CD14-positive monocyte (primary cell): ENCODE measurements at places on chromosomes 3 and 15. TPM values are rescaled to one million over a fixed set of nuclear protein-coding genes. Genes with fewer than 3 reads are reported as not detected.

- H3K36me3 ChIP-seq = no peaks in the 10 kb centered on the region
- no peak overlapping the region for H3K27ac ChIP-seq
- peaks cover 14% of the 10 kb centered on the region for H3K4me1 ChIP-seq
- no peaks in the 10 kb centered on the region for H3K27me3 ChIP-seq
Observed at GRCh38 chr3:23333633-23334032, 130.5 kb downstream of the UBE2E2 start.

DNA sequence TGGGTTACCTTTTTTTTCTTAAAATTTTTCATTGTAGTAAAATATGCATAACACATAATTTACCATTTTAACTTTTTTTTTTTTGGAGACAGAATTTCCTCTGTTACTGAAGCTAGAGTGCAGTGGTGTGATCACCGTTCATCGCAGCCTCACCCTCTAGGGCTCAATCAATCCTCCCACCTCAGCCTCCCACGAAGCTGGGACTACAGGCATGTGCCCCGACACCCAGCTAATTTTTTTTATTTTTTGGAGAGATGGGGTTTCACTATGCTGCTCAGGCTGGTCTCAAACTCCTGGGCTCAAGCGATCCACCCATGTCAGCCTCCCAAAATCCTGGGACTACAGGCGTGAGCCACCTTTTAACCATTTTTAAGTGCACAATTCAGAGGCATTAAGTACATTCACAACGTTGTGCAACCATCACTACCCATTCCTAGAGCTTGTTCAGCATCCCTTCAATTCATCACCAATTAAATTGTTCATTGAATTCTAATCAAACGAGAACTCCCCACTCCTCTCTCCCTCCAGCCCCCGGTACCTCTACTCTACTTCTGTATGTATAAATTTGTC, 44.6 kb downstream of the BHLHE40 start:
- no peaks in the 10 kb centered on the region for H3K36me3 ChIP-seq
- DNase-seq = no peak
- H3K4me1 ChIP-seq = peaks cover 28% of the 10 kb centered on the region

The MYRIP gene
- polyA plus RNA-seq = not detected in 2 replicates

- no peak for DNase-seq
- no peaks in the 10 kb centered on the region for H3K4me1 ChIP-seq
- no peak overlapping the region for H3K27ac ChIP-seq
- H3K36me3 ChIP-seq = peaks cover 5% of the 10 kb centered on the region
- H3K4me3 ChIP-seq = no peak overlapping the region
Observed at GRCh38 chr3:193686665-193687483, 93.9 kb downstream of the OPA1 start.

- peak; percentile 88 for DNase-seq
- peaks cover 12% of the 10 kb centered on the region for H3K27me3 ChIP-seq
- no peaks in the 10 kb centered on the region for H3K36me3 ChIP-seq
- no peak overlapping the region for H3K4me3 ChIP-seq
- no peak overlapping the region for H3K27ac ChIP-seq
Observed at GRCh38 chr15:51121118-51121517, 26.4 kb upstream of the TNFAIP8L3 start.

GRCh38 chr3:55461896-55462295, 25.2 kb downstream of the WNT5A start:
- no peak for DNase-seq
- H3K27ac ChIP-seq = no peak overlapping the region
- no peaks in the 10 kb centered on the region for H3K36me3 ChIP-seq

DNA sequence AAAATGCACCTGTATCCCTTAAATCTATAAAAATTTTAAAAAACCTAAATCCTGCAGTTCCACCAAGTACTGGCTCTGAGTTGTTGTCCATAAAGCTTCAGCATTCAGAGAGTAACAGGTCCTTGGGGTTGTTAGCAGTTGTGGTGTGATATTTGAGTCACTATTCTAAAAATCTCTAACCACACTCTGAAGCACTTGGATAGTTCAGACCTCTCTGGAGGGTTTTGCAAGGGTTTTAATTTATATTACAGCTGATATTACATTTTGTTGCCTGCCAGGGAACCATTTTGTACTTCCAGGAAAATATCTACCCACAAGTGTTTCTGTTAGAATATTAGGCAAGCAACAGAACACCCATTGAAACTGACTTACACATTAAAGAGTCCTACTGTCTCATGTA, 255.6 kb downstream of the TBL1XR1 start:
- no peak overlapping the region for H3K27ac ChIP-seq
- no peaks in the 10 kb centered on the region for H3K4me1 ChIP-seq
- no peak for DNase-seq
- H3K36me3 ChIP-seq = no peaks in the 10 kb centered on the region
- H3K27me3 ChIP-seq = no peaks in the 10 kb centered on the region
- H3K4me3 ChIP-seq = no peak overlapping the region

- H3K4me1 ChIP-seq = peaks cover 34% of the 10 kb centered on the region
- peaks cover 2% of the 10 kb centered on the region for H3K36me3 ChIP-seq
- no peak for DNase-seq
- H3K27ac ChIP-seq = peak overlapping the region; percentile 95
Observed at GRCh38 chr15:55197362-55197705, 593 bp upstream of the RSL24D1 start.

GRCh38 chr15:48647962-48648361, 2.5 kb upstream of the FBN1 start:
- DNase-seq = no peak
- no peak overlapping the region for H3K27ac ChIP-seq
- H3K36me3 ChIP-seq = no peaks in the 10 kb centered on the region
- H3K27me3 ChIP-seq = peaks cover 42% of the 10 kb centered on the region
- no peak overlapping the region for H3K4me3 ChIP-seq

DNA sequence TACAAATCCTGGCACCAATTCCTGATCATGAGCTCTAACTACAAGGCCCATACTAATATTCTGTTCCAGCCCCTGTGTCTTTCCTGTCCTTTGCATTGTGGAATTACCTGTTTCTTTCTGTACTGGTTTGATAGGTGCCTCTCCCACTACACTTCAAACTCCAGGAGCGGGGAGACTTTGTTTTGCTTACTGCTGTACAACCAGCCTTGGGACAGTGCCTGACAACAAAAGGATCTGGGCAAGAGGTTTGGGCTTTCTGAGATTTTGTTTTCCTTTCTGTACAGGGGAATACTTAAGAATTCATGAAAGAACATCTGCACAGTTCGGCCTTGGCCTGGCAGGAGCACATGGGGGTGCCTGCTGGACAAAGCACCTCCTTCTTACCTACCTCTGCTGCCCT, 45.1 kb downstream of the ZDHHC3 start:
- no peaks in the 10 kb centered on the region for H3K4me1 ChIP-seq
- no peaks in the 10 kb centered on the region for H3K27me3 ChIP-seq
- H3K27ac ChIP-seq = no peak overlapping the region
- peaks cover 100% of the 10 kb centered on the region for H3K36me3 ChIP-seq
- no peak for DNase-seq

- no peaks in the 10 kb centered on the region for H3K27me3 ChIP-seq
- H3K36me3 ChIP-seq = peaks cover 32% of the 10 kb centered on the region
- peaks cover 28% of the 10 kb centered on the region for H3K4me1 ChIP-seq
- H3K27ac ChIP-seq = peak overlapping the region; percentile 86
- peak; percentile 67 for DNase-seq
Observed at GRCh38 chr3:119469418-119470189, 841 bp downstream of the POGLUT1 start.

The CNTN3 gene
- not detected in 2 replicates for polyA plus RNA-seq

The SATB1 gene
- 4.3 TPM for polyA plus RNA-seq

GRCh38 chr15:44713006-44713966, 2.0 kb downstream of the B2M start:
- H3K27ac ChIP-seq = peak overlapping the region; percentile 100
- peak; percentile 60 for DNase-seq
- H3K27me3 ChIP-seq = no peaks in the 10 kb centered on the region
- peaks cover 49% of the 10 kb centered on the region for H3K36me3 ChIP-seq

GRCh38 chr3:190941694-190942260, 79.3 kb upstream of the GMNC start:
- H3K27ac ChIP-seq = no peak overlapping the region
- H3K4me1 ChIP-seq = no peaks in the 10 kb centered on the region
- H3K27me3 ChIP-seq = no peaks in the 10 kb centered on the region
- no peak for DNase-seq
- no peaks in the 10 kb centered on the region for H3K36me3 ChIP-seq
- H3K4me3 ChIP-seq = no peak overlapping the region

DNA sequence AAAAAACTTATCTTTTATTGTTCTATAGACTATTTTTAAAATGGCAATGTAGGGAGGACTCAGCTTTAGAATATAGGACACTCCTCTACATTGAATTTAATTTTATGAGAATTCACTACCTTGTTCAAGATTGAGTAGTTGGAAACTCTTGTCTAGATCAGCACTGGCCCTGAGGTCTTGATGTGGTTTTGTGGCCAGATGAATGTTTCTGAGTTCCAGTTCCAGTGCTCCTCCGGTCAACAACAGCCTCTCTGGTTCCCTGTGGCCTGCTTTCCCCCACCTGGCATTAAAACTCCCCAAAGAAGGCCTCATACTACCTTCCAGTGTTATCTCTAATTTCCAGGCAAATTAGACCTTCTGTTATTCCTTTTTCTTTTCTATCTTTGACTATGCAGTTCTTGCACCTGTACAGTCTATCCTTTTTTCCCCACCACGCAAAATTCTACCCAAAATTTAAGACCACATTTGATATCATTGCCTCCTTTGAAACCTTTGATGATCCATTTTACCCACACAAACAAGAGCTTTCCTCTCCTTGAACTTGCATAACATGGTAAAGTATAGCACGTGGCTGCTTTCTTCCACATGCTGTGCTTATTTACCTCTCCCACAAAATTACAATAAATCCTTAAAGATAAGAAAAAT, 9.6 kb upstream of the ANP32A start:
- H3K4me1 ChIP-seq = peaks cover 20% of the 10 kb centered on the region
- H3K27ac ChIP-seq = no peak overlapping the region
- H3K27me3 ChIP-seq = no peaks in the 10 kb centered on the region
- no peaks in the 10 kb centered on the region for H3K36me3 ChIP-seq
- H3K4me3 ChIP-seq = no peak overlapping the region

DNA sequence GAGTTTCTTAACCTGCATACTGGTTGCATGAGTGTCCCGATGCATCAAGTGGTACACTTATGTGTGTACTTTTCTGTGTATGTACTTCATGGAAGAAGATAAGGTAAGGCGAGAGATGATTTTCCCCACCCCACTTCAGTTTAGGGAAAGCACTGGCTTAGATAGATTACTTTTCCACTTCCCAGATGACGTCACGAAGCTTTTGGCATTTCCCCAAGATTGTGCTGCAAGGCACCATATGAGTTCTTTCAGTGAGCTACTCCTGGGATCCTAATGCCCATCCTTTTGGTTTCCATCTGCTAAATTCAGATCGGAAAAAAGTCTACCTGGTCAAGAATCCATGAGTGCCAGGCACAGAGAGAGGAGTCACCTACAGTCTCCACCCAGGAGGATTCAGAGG, 4.5 kb downstream of the IL17RB start:
- no peaks in the 10 kb centered on the region for H3K36me3 ChIP-seq
- H3K4me3 ChIP-seq = no peak overlapping the region
- H3K4me1 ChIP-seq = peaks cover 8% of the 10 kb centered on the region
- no peak for DNase-seq
- H3K27ac ChIP-seq = no peak overlapping the region

The EPHA6 gene
- polyA plus RNA-seq = not detected in 2 replicates

DNA sequence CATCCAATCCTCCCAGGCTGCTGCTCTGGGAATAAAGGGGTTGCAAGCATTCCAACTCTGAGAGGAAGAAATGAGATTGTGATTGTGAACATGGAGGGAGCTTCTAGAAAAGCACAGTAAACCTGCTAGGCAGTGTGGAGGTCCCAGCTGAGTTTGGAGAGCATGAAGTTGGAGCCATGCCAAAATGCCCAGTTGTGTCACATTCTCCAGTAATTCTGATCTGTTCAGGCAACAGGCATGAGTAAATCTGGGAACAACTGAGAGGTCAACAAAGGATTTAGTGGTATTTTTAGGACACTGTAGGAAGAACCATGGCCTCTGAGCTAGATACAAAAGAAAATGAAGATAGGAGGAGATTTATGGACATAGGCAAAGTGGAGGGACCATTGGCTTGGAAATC, 74.7 kb downstream of the CYP19A1 start:
- H3K4me3 ChIP-seq = no peak overlapping the region
- peaks cover 20% of the 10 kb centered on the region for H3K27me3 ChIP-seq
- H3K4me1 ChIP-seq = peaks cover 47% of the 10 kb centered on the region
- no peak for DNase-seq
- H3K36me3 ChIP-seq = no peaks in the 10 kb centered on the region

GRCh38 chr3:186815435-186815834, 9.2 kb upstream of the RFC4 start:
- H3K27ac ChIP-seq = no peak overlapping the region
- peak; percentile 42 for DNase-seq
- H3K27me3 ChIP-seq = no peaks in the 10 kb centered on the region
- H3K36me3 ChIP-seq = no peaks in the 10 kb centered on the region

The RBPMS2 gene
- polyA plus RNA-seq = not detected in 2 replicates

DNA sequence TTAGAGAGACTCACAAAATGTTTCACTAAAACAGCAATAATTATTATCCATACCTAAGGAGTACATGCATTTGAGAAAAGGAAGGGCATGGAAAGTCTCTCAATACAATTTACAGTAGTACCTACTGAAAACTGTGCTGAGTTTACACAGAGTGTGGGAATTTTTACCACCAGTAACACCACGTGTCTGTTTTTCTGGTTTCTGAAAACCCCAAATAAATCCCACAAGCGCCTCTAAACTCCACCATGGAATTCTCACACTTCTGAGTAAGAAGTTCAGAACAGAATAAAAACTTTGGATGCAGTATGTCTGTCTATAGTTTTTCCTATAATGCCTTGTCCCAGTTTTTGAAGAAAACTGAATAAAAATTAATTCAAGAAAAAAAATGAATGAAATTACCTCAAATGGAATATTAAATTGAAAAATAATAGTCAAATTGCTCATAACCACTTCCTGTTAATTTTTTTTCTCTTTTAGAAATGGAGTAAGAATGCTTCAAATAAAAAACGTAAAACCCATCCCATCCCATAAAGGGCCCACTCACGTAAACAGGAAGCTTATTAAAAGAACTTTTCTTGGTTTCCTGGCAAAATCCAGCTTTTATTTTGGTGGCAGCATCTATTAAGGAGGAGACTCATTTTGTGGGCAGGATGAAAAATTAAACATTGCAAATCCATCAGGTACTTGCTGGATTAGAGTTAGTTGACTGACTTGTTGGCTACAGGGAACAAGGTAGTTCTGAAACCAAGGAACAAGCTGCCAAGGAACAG, 378.1 kb downstream of the TIGIT start:
- H3K4me1 ChIP-seq = no peaks in the 10 kb centered on the region
- H3K27me3 ChIP-seq = no peaks in the 10 kb centered on the region
- no peak for DNase-seq
- no peaks in the 10 kb centered on the region for H3K36me3 ChIP-seq
- H3K27ac ChIP-seq = no peak overlapping the region
- H3K4me3 ChIP-seq = no peak overlapping the region

GRCh38 chr15:69540622-69541021, 88.0 kb downstream of the RPLP1 start:
- no peaks in the 10 kb centered on the region for H3K4me1 ChIP-seq
- no peaks in the 10 kb centered on the region for H3K36me3 ChIP-seq
- no peak for DNase-seq
- no peak overlapping the region for H3K4me3 ChIP-seq
- H3K27me3 ChIP-seq = no peaks in the 10 kb centered on the region
- no peak overlapping the region for H3K27ac ChIP-seq

- no peaks in the 10 kb centered on the region for H3K27me3 ChIP-seq
- peaks cover 7% of the 10 kb centered on the region for H3K4me1 ChIP-seq
- DNase-seq = no peak
- H3K36me3 ChIP-seq = peaks cover 56% of the 10 kb centered on the region
- H3K4me3 ChIP-seq = no peak overlapping the region
Observed at GRCh38 chr3:33577173-33577572, 137.0 kb upstream of the UBP1 start.

- H3K4me3 ChIP-seq = no peak overlapping the region
- H3K27ac ChIP-seq = no peak overlapping the region
- no peaks in the 10 kb centered on the region for H3K27me3 ChIP-seq
- no peaks in the 10 kb centered on the region for H3K36me3 ChIP-seq
- H3K4me1 ChIP-seq = peaks cover 21% of the 10 kb centered on the region
- DNase-seq = no peak
Observed at GRCh38 chr15:69045802-69046201, 31.3 kb downstream of the NOX5 start.
